T-cell (primary cell): ENCODE measurements at places on chromosomes 5 and 9.

DNA sequence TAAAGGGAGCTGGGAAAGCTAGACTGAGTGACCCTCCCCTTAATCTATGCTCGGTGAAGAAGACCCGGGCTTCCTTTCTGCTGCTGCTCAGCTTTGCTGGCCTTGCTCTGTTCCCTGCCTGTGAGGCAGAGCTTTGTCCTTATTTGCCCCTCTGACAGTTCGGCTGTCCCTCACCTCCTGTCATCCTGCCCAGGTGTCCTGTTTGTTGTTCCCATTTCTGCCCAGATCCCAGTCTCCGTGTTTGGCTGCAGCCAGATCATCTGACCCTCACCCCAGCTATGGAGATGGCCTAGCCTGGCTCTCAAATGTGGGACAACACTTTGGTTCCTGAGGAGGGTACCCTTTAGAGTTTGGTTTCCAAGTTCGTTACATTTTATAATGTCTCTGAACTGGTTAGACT, 20.2 kb downstream of the OTULIN start:
- DNase-seq = no peak

DNA sequence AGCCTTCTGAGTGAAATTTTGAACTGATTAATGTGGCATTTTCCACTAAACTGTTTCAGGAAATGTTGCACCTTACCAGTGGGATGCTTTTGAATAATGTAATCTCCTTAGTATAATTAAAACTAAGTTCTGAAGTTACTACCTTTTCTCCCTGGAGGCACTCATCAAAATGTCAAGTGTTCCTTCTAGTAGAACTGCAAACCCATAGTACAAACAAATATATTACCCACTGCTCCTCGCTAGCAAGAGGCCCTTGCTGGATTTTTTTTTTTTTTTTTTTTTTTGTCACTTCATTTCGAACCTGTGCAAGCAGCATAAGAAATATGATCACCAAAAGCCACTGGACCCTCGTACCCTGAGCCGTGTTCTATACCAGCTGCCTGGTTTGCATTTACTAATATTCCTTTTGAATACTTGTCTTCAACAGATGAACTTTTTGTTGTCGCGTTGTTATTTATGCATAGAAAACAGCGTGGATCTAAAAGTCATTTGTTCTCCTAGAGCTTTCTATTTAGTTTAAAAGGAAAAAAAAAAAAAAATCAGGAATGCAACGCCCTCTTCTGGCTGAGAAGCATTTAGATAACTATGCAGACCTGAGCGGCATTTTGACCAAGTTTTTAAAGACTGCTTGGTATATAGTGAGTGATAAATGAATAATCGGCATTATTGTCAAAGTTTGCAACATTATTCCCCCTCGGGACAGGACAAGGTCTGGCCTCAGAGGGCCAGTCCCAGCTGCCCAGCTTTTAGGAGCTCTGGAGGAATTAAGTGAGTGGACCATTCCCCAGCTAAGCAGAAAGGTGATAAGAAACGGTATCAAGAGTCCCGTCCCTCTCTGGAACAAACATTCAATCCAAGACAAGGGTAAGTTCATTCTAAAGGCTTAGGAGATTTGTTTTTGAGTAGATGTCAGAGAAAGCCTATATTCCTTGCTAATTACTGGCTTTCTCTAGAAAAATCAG, 162.5 kb upstream of the KIF2A start:
- DNase-seq = no peak

DNA sequence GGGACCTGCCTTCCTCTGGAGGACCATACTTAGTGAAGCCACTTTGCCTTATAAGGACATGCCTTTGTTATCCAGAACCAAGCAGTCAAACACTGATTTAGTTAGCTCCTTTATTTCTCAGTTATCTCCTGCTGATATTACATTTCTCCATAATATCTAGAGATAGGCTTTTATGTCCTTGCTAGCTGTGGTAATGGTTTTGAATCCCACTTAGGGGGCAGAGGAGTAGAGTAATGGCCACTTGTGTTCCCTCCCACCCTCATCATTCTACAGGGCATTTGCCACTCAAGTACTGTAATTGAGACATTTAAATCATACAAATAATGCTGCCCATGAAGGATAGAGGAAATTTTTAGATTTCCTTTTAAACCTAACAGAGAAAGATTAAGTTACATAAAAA, 80.9 kb downstream of the DOCK8 start:
- DNase-seq = no peak

DNA sequence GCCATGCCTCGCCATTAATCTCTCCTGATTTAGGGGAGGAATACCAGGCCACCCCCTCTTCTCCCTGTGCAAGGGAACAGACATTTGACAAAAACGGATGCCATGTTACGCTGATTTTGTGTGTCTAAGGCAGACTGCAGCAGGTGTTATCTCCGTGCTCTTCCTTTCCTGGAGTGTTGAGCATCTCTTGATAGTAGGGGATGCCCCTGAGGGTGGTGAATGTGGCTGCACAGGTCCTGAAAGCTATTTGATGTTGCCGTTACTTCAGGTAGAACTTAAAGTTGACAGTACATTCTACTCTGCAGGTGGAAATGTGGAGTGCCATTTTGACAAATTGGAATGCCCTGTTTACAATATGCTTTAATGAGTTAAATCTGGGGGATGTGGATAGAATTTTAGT, 21.5 kb downstream of the TENT4A start:
- DNase-seq = no peak

GRCh38 chr5:133947431-133947841, 21.0 kb downstream of the C5orf15 start:
- no peak for DNase-seq

DNA sequence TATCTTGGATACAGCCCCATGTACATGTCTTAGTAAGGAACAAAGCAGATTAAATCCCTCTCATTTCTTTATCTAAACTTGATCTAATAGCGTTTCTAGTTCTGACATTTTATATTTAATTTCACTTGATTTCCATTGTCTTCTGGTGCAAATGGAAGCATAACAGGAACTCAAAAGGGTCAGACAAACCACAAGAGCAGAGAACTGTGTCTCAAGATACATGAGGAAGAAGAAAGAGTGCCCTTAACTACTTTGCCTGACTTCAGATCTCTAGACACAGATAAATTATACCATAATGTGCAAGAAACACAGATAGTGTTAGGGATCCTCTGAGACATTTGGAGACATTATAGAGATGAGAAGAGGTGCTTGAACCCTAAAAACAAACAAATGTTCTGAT, 20.7 kb upstream of the STX17 start:
- DNase-seq = no peak
